ACHN (cell line): ENCODE measurements at places on chromosomes 12 and 14.

- DNase-seq, result no peak
Measured at GRCh38 chr14:52876311-52876710, 74.5 kb downstream of the FERMT2 start.

GRCh38 chr14:51732494-51733112 is 80.9 kb downstream of the FRMD6 start:
- DNase-seq, result no peak

- peak; percentile 70 for DNase-seq
Measured at GRCh38 chr12:100733817-100734593, 60.6 kb upstream of the ANO4 start.

DNA sequence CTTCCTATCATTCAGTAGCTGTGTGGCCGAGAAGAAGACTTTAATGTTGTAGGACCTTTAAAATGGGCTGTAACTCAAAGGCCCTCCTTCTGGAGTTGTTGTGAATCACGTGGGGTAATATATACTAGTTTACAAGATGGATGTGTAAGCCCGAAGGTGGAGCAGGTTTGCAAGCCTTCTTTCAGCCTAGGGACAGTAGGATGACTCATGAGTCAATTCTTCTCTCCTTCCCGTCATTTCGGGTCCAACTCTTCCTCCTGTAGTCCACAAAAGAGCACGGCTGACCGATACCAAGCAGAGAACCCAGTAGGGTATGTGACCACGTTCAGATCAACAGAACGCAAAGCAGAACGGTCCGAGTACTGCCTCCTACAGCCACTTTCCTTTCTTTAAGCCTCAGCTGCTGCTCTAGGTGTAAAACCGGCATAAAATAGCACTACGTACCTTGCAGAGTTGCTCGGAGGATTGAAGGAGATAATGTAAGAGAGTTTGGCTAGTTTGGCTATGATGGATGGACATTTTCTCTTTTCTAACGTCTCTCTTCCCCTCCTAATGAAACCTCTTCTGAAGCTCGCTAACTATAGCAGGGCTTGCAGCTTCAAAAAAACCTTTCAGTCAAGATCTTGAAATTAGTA is 1.3 kb upstream of the RASSF3 start:
- DNase-seq, result peak; percentile 84

GRCh38 chr12:32574585-32574984 is 104.5 kb upstream of the DNM1L start:
- no peak for DNase-seq

GRCh38 chr12:56885316-56885715 is 48.9 kb downstream of the SDR9C7 start:
- DNase-seq, result no peak

DNA sequence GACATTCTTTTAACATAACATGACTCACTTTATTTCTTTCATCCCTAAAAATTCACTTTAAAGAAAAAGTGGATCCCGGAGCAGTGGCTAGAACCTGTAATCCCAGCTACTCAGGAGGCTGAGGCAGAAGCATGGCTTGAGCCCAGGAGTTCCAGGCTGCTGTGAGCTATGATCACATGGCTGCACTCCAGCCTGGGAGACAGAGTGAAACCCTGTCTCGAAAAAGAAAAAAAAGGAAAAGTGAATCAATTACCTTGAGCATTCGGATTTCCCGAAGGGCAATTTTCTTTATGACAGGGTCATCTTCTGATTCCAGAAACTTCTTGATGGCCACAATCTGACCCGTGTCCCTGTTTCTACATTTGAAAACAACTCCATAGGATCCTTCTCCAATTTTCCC is 1.2 kb downstream of the CDKL1 start:
- DNase-seq, result no peak

DNA sequence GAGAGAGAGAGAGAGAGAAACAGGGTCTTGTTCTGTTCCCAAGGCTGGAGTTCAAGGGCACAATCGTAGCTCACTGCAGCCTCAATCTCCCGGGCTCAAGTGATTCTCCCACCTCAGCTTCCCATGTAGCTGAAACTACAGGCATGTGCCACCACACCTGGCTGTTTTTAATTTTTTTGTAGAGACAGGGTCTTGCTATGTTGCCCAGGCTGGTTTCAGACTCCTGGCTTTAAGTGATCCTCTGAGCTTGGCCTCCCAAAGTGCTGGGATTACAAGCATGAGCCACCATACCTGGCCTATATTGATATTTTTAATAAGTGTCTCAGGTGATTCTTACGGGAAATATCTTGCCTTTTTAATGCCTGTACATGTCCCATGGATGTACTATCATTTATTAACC is 50.9 kb upstream of the STON2 start:
- DNase-seq, result no peak

DNA sequence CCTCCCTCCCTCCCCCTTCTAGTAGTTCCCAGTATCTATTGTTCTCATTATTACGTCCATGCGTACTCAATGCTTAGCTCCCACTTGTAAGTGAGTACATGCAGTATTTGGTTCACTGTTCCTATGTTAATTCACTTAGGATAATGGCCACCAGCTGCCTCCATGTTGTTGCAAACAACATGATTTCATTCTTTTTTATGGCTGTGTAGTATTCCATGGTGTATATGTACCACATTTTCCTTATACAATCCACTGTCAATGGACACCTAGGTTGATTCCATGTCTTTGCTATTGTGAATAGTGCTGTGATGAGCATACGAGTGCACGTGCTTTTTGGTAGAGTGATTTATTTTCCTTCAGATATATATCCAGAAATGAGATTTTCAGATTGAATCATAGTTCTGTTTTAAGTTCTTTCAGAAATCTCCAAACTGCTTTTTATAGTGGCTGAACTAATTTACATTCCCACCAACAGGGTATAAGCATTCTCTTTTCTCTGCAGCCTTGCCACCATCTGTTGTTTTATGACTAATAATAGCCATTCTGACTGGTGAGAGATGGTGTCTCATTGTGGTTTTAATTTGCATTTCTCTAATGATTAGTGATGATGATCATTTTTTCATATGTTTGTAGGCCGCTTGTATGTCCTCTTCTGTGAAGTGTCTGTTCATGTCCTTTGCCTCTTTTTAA is 17.9 kb upstream of the CLEC7A start:
- no peak for DNase-seq

DNA sequence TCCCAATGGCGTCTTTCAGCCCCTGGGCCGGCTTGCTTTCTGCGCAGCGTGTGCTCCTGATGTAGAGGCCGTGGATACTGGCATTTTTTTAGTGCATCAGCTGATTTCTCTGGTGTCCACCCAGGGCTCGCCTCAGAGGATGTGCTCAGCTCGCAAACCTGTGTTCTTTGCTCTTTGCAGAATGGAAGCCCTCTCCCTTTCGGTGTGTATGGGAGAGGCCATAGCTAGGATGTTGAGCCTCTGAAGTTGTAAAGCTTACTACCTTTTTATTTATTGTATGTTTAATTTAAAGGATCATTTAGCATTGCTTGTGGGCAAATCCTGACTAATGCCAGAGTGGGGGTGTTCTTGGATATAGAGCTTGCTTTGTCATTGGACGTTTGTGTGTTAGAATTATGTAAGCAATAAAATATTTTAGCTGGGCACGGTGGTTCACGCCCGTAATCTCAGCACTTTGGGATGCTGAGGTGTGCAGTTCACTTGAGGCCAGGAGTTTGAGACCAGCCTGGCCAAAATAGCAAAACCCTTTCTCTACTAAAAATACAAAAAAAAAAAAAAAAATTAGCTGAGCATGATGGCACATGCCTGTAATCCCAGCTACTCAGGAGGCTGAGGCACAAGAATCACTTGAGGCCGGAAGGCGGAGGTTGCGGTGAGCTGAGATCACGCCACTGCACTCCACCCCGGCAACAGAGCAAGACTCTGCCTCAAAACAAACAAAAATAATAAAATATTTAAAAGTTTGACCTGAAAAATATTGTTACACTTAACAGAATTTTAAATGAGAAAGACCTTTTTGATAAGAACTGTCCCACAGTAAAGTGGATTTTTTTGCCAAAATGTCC is 52.6 kb upstream of the MMP17 start:
- no peak for DNase-seq

- DNase-seq, result no peak
Measured at GRCh38 chr14:58598804-58599525, 38.8 kb upstream of the DACT1 start.

DNA sequence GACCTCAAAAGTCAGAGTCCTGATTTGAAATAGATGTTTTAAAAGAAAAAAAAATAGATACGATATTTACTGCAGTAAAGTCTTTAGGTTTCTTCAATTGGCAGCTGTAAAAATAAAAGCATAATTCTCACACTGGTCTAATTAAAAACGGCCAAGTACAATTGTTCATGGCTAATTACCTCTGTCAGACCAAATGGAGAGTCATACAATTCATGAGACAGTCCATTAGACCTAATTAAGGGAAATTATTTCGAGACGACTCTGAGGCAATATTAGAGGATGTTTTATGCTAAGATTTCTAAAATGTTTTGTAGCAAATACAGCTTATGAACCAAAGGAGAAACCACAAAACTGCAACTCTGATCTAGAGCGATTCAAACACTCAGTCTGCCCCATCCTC is 131.3 kb downstream of the PHLDA1 start:
- no peak for DNase-seq

- no peak for DNase-seq
Measured at GRCh38 chr12:96044017-96044942, 8.9 kb upstream of the LTA4H start.

- DNase-seq, result no peak
Measured at GRCh38 chr14:90677484-90678050, 138.7 kb downstream of the TTC7B start.

DNA sequence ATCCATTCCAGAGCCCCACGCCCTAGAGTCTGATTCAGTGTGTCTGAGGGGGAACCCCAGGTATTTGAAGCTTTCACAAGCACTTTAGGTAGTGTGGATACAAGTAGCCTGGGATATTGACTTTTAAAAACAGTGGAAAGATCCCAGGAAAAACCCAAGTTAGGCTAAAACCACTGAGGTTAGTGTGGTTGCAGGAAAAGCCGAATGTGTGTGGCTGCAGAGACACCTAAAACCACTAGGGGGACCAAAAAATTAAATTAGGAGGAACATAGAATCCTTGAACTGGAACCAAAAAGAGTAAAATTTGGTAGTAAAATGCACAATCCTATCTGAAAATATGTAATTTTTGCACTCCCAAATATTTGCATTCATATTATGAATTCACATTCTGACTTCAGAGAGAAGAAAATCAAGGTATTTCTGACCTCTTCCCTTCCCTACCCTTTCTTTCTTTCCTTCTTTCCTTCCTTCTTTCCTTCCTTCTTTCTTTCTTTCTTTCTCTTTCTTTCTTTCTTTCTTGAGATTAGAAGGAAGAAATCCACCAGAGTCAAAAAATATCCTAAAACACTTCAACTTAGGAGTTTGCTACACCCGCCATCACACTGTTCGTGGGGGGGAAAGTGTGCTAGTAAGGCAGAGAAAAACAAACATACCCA is 37.8 kb downstream of the SLCO1A2 start:
- DNase-seq, result peak; percentile 51

- no peak for DNase-seq
Measured at GRCh38 chr14:89621009-89621421, 204.0 kb upstream of the FOXN3 start.

- DNase-seq, result no peak
Measured at GRCh38 chr14:24270537-24271133, 762 bp downstream of the RABGGTA start.

GRCh38 chr14:22400655-22401259 is 188.3 kb downstream of the DAD1 start:
- no peak for DNase-seq

- no peak for DNase-seq
Measured at GRCh38 chr12:107657133-107657532, 28.5 kb upstream of the PWP1 start.

- DNase-seq, result no peak
Measured at GRCh38 chr12:7128681-7129286, at the start of gene RBP5. RBP5 (minus strand) TSS chr12:7128889; CDS start chr12:7128775, 114 bp downstream.
